Motor neuron (in vitro differentiated cells): ENCODE measurements at places on chromosomes 11 and 22.

GRCh38 chr11:30012346-30012745, 4.5 kb downstream of the KCNA4 start:
- ATAC-seq: no peak

GRCh38 chr11:118338637-118339061, 3.9 kb downstream of the CD3D start:
- no peak for ATAC-seq

DNA sequence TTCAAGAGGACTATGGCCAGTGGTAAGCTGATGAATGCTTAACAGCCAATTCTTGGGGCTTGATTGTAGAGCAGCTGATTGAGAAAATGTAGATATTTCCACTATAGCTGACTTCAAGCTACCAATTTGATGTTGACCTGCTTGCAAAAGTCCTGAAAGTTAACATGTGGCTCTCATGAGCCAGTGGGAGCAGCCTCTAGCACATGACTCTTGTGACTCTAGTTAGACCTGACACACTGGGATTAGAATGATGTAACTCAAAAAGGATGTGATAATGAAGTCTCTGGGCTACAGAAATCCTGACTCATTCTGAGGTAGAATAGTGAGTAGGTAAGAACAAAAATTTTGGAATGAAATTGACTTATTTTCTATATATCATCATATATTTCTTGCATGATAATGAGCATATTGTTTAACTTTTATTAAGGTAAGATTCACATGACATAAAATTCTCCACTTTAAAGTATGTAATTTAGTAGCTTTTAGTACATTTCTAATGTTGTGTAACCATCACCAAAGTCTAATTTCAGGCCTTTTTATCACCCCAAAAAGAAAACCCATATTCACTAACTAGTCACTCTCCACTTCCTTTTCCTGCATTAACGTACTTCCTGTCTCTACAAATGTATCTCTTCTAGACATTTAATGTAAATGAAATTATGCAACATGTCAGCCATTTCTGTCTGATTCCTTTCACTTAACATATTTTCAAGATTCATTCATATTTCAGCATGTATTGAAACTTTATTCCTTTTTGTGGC, 16.1 kb upstream of the OR52H1 start:
- no peak for ATAC-seq

GRCh38 chr11:34719303-34719848, 98.5 kb downstream of the EHF start:
- ATAC-seq: no peak

GRCh38 chr11:28879869-28880268, 771.7 kb downstream of the METTL15 start:
- ATAC-seq: no peak

GRCh38 chr11:27413218-27413617, 50.2 kb upstream of the CCDC34 start:
- ATAC-seq: no peak

DNA sequence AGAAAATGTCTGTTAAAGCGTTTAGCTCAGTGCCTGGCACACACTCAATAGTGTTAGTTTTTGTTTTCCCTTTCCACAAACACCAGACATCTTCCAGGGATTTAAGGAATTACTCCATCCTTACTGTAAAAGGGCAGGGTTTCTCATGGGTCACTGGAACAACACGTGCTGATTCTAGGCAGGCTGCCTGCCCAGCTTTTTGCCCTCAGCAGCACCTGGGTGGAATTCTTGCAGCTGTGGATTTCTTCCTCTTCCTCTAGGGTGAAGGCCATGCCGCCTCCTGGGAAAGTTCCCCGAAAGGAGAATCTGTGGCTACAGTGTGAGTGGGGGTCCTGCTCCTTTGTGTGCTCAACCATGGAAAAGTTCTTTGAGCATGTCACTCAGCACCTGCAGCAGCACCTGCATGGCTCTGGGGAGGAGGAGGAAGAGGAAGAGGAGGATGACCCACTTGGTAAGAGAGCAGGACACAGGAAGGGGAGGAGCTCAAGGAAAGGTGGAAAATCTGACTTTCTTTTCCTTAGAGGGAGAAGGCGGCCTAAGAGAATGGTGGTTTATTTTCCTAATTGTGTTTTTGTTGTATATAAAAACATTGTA, 5.4 kb downstream of the HINFP start:
- no peak for ATAC-seq

DNA sequence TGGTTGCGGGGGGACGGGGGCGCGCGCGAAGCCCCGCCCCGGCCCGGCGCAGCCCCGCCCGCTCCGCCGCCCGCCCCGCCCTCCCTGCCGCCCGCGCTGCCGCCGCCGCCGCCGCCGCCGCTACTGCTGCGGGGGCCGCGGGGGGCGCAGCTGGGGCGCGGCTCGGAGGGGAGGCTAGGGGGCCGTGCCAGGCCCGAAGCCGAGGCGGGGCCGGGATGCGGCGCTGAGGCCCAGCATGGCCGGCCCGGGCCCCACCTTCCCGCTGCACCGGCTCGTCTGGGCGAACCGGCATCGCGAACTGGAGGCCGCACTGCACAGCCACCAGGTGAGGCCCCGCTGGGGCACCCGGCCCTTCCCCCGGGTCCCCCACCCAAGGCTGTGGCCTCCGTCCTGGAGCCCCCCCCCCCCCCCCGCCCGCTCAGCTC, at the start of gene ANKRD13D:
ANKRD13D (plus strand) TSS at position 78 of the 425 bp plus-strand sequence; CDS start at position 236, 158 bp downstream.
- peak; percentile 72 for ATAC-seq

- ATAC-seq: peak; percentile 21
Observed at GRCh38 chr11:63745304-63746170, 23.0 kb downstream of the ZFTA start.

GRCh38 chr11:116601814-116602636, 170.8 kb downstream of the BUD13 start:
- peak; percentile 70 for ATAC-seq

DNA sequence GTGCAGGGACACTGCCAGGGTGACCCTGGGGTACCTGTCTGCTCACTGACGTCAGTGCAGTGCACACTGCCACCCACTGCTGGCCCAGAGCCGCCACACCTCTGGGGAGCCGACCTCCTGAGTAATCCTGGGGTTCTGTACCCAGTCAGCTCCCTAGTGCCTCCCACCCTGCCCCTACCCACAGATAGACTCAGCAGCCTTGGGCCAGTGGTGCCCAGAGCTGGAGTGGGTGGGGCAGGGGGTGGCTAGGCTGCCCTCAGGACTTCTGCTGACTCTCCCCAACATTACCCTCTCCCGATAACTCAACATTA, 5.8 kb downstream of the NRXN2 start:
- ATAC-seq: no peak

- ATAC-seq: no peak
Observed at GRCh38 chr11:122234257-122234656, 118.2 kb upstream of the BLID start.

GRCh38 chr22:35410663-35411034, 10.7 kb downstream of the MCM5 start:
- no peak for ATAC-seq

GRCh38 chr11:126307706-126308105, 3.8 kb downstream of the DCPS start:
- no peak for ATAC-seq

- no peak for ATAC-seq
Observed at GRCh38 chr22:22855617-22856308, 31.9 kb upstream of the IGLL5 start.

DNA sequence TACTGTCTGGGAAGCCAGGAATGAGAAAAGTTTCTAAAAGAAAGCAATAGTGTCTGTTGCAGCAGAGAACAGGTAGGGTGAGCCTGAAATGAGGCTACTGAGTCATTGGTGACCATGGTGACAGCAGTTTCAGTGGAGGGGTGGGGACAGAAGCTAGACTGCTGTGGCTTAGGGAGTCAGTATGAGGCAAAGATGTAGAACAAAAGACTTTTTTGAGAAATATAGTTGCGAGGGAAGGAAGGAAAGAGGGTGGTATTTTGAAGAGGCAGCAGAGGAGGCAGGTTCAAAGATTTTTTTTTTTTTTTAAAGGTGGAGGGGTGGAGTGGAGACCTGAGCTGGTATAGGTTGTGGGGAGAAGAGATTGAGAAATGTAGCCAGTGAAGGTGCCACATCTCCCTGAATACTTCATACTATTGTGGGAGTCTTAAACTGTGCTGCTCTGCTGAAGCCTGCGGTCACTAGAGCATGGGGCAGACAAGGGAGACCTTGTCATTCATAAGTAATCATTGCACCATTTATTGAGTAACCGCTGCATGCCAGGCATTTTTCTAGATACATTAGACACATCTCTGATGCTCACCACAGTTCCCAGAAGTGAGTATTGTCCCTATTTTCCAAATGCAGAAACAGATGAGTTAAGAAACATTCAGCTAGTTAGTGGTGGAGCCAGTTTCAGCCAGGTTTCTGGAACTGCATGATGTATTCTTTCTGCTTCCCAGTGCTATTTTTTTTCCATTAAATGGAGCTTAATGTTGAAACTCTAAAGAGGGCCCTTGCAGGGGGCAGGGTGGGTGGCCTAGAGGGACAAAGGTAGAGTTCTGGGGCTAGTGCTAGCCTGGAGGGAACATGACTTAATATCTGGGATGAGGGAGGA, 49.9 kb downstream of the STIM1 start:
- ATAC-seq: peak; percentile 32

DNA sequence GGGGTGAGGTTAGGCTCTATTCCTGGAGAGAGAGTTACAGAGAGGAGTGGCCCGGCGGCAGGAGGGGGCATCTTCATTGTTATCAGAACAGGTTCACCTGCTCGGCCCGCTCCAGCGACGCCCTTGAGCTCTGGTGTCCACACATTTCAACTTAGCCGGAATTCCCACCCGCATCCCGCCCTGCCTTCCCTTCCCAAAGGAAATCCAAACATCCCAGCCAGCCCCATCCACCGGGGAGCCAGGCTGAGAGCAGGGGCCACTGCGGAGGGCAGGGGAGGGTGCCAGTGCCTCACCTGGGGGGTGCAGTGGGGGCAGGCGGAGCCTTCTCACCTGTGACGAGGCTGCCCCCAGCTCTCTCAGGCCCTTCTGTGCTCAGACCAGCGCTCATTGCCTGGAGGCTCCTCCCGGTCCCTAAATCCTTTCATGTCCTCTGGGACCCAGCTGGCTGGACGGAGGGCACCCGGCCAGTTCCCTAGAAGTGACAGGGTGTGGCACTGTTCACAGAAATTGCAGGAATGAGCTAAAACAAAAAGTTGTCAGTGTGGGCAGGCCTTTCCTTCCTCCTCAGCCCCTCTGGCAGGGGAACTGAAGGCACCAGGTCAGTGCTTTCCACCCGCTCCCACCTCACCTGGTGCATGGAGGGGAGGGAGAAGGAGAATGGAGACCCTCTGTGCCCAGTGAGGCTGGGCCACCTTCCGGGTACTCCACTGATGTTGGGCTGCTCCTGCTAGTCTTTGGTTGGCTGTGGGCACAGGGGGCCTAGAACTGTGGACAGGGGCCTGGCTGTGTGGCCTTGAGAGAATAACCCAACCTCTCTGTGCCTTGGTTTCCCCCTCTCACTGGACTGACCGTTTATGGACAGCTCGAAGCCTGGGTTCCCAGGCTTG, 2.2 kb upstream of the MRGPRG start:
- ATAC-seq: no peak

- ATAC-seq: no peak
Observed at GRCh38 chr11:16997624-16998023, 16.6 kb downstream of the PLEKHA7 start.

- no peak for ATAC-seq
Observed at GRCh38 chr11:27912916-27913315, 195.0 kb downstream of the KIF18A start.

DNA sequence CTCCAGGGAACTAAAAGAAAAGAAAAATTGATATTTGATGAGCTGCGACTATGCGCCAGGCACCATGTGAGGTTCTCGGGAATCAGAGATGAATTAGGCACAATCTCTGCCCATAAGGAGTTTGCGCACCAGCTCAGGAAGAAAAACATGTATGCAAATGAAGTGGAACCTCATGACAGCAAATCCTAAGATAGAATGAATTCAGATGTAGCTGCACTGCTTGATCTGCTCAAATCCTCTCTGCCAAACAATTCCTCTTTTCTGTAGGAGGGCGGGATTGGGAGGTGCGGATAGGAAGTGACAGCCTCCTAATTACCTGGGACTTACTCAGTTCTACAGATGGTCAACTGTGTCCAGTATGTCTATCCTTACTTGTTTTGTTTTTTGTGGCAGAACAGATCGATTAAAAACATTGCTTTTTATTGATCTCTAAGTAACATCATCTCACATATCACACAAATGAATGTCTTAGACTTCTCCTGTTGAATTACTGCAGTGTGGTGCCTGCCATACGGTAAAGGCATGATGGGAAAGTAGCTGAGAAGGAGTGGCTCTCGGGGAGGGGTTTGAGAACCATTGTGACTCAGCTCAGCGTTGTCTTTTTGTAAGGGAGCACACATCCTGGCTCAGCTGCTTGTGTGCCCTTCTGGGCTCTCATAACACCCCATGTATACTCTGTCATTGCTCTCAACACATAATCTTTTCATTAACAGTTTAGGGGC, 13.9 kb downstream of the CRTAM start:
- ATAC-seq: peak; percentile 87

DNA sequence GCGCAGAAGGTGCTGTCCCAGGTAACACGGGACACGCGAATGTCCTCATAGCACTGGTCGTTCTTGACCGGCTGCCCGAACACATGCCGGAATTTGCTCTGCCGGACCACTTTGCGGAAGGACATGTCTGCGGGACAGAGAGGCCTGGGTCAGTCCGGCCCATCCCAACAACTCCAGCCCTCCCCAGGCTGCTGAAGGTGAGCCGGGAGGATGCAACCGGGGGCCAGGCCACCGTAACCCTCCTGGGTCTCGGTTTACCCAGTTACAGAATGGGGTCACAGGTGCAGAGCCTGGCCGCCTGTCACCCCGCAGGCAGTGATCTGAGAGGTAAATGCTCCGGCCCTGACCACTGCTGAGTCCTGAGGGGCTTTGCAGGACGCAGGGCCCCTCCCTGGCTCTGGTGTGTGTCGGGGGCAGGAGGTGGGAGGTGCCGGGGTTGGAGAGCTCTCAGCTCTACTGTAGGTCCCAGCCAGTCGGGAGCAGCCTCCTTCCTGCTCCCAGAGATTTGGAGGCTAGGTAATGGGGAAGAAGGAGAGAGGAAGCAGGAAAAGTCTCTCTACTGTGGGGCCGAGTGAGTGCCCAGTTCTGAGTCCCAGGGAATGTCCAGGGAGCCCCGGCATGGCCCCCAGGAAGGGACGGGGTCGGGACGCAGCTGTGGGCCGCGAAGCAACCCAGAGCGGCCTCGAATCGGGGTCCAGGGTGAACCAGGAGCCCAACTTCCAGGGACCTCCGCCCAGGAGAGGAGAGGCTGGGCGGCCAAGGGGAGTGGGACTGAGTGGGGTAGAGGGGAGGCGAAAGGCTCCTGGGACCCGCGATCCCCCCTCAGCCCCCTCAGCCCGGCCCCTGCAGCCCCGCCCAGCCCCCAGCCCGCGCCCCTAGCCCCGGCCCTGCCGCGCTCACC, 522 bp downstream of the CORO1B start:
- peak; percentile 54 for ATAC-seq
